Vagina (tissue), 2 donors: ENCODE measurements at places on chromosomes 11 and 22. TPM values are rescaled to one million over a fixed set of nuclear protein-coding genes. Genes with fewer than 3 reads are reported as not detected.

- H3K27me3 ChIP-seq: no peaks in the 10 kb centered on the region
- DNase-seq: no peak
- no peaks in the 10 kb centered on the region for H3K36me3 ChIP-seq
- H3K4me3 ChIP-seq: no peak overlapping the region
- no peak overlapping the region for H3K27ac ChIP-seq
These were observed 55.1 kb upstream of the INCENP start for GRCh38 chr11:62068730-62069129.

DNA sequence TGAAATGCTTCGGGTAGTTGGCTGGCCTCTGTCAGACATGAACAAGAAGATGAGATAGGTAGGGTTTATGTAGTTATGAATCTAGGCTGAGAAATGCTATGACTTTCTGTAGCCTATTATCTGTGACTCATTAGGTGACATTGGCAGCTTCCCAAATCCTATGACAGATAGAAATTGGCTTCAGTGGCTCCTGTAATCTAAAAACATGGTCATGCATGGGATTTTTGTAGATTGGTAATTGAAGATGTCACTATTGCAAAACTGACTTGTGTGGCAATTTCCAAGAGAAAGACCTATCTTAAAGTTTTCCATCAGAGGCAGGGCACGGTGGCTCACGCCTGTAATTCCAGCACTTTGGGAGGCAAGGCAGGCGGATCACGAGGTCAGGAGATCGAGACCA lies 29.4 kb upstream of the GRIK4 start:
- no peak for DNase-seq
- no peaks in the 10 kb centered on the region for H3K27me3 ChIP-seq

Gene MAPK8IP2
- 3.2 TPM for total RNA-seq

- peak; percentile 90 for DNase-seq
- H3K4me1 ChIP-seq: peaks cover 34% of the 10 kb centered on the region
- H3K27ac ChIP-seq: peak overlapping the region; percentile 99
- H3K27me3 ChIP-seq: no peaks in the 10 kb centered on the region
These were observed 73.3 kb upstream of the ZBED5 start for GRCh38 chr11:10930972-10931760.

DNA sequence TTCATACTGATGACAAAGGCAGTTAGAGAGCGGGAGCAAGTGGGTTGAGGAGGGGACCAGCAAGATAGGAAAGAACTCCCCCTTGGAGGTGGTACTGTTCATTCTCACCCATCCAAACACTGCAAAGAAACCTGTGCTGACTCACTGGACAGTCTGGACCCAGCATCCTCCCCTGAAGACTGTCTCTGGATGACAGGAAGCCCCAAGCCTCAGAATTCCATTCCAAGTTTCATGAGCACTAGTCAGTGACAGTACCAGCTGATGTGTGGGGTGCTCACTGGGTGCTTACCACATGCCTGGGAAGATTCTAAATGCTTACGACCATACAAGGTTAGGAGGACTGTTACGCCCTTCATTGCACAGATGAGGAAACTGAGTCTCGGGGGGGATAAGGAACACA lies 160.9 kb downstream of the IGLL1 start:
- H3K4me1 ChIP-seq: no peaks in the 10 kb centered on the region
- H3K27me3 ChIP-seq: no peaks in the 10 kb centered on the region
- DNase-seq: no peak
- no peak overlapping the region for H3K27ac ChIP-seq
- H3K4me3 ChIP-seq: no peak overlapping the region

- H3K27me3 ChIP-seq: no peaks in the 10 kb centered on the region
- H3K27ac ChIP-seq: no peak overlapping the region
- no peaks in the 10 kb centered on the region for H3K4me1 ChIP-seq
- no peaks in the 10 kb centered on the region for H3K36me3 ChIP-seq
These were observed 6.9 kb upstream of the PHOX2A start for GRCh38 chr11:72250661-72251464.
